Cerebellar nuclear complex (tissue), 1 donor: ENCODE measurements at places on chromosomes 13 and 19.

GRCh38 chr19:47124937-47125668 is 5.5 kb upstream of the SAE1 start:
- DNase-seq = peak; percentile 68

DNA sequence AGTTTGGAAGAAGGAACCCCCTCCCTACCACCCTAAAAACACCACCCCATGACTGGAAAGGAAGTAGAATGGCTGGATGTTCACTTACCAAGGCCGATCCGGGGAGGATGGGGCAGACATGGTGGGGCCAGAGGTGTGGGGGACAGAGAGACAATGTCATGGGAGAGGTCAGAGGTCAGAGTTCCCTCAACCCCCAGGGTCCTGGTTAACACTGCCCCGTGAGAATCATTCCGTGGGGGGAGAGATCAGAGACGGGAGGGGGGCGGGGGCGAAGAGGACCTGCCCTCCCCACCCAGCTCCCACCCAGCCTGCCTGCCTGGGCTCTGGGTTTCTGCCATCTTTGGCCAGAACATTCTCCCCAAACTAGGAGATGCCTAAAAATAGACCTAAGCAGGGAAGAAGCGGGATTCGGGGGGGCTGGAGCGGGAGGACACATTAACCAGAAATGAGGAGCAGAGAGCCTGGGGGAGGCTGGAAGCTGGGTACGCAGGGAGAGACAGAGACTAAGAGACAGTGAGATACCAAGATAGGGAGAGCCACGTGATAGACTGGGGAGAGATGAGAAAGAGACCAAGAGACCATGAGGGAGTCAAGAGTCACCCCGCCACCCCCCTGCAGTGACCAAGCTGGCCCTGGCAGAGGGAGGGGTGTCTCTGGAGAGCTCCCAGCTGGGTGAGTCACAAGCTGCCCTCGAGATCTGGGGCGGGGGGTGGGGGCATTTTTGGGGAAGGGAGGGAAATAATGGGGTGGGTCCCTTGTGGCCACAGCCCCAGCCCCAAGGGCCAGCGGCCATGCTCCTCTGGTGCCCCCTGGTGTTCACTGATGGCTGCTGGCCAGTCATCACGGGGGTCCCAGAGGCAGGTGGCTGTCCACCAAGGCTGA is 6.1 kb upstream of the KANK2 start:
- DNase-seq = no peak

- no peak for DNase-seq
Observed at GRCh38 chr19:33794683-33795369, 1.8 kb upstream of the KCTD15 start.

DNA sequence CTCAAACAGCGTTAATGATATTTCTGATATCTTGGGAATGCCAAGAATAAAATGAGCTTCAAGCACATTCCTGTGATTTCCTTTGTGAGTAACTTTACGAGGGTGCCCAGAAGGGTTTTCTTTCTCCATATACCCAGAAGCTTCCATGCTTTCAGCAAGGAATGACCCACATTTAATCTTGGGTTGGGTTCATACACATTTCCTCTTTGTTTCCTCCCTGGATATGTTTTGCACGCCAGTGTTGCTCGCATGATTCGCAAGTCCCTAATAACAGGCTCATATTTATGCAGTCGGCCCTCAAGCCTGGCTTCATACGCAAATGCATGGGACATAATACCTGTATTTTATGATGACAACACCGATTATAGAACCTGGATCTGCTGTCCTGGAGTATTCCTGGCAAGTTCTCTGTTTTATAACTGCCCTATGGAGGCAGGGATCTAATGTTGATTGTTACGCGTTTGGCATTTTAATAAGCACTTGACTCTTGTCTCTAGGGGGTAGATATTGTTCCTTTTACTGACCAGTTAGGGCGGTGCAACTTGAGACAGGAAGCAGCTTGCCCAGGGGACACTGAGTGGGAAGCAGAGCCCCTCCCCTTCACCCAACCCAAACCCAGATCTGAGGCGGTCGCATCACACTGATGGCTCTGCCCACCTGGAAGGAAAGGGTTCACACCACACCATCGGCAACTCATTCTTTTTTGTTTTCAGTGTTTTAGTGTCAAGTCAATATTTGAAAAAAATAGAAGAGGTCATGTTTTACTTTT is 220.4 kb upstream of the SOX1 start:
- no peak for DNase-seq

- DNase-seq = no peak
Observed at GRCh38 chr19:47099576-47100050, 14.0 kb downstream of the ZC3H4 start.

DNA sequence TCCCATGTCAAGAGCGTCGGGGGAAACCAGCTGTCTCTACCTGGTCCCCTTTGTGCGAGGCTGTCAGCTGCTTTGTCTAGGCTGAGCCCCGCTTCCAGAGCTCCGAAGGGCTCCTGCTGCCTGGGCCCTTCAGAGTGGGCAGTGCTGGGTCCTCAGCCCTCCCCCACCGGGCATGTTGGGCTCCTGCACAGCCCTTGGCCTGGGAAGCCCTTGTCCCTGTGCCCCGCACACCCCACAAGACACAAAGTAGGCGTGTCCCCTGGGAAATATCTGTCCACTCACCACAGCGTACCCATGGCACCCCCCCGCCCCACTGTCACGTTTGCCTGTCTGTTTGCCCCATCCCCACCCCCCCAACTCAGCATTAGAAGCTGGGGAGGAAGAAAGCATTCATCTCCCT is 39.6 kb upstream of the RANBP3 start:
- no peak for DNase-seq

DNA sequence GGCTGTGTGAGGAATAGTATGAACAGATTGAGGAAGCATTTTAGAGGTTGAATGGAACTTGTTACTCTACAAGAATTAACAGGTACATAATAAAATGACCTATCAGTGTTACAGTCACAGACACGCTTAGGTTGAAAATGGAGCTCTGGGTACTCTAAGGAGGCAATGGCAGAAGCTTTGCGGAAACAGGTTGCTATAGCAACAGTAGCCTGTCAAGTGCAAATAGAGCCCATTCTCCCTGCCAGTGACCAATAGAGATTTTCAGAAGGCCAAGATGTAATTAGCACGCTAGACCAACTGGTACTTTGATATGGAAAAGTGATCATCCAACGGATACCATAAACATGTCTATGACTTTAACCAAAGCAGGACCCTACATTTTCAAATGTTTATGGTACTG is 148.5 kb upstream of the FREM2 start:
- DNase-seq = no peak

- no peak for DNase-seq
Observed at GRCh38 chr13:99587021-99587420, 85.7 kb downstream of the TM9SF2 start.

- no peak for DNase-seq
Observed at GRCh38 chr19:21264891-21265290, 64.3 kb downstream of the ZNF708 start.

GRCh38 chr13:23963947-23964346 is 66.6 kb upstream of the C1QTNF9B start:
- DNase-seq = no peak

- no peak for DNase-seq
Observed at GRCh38 chr13:109744512-109745051, 41.8 kb downstream of the IRS2 start.

GRCh38 chr13:109182777-109183465 is 553.5 kb downstream of the MYO16 start:
- DNase-seq = no peak

DNA sequence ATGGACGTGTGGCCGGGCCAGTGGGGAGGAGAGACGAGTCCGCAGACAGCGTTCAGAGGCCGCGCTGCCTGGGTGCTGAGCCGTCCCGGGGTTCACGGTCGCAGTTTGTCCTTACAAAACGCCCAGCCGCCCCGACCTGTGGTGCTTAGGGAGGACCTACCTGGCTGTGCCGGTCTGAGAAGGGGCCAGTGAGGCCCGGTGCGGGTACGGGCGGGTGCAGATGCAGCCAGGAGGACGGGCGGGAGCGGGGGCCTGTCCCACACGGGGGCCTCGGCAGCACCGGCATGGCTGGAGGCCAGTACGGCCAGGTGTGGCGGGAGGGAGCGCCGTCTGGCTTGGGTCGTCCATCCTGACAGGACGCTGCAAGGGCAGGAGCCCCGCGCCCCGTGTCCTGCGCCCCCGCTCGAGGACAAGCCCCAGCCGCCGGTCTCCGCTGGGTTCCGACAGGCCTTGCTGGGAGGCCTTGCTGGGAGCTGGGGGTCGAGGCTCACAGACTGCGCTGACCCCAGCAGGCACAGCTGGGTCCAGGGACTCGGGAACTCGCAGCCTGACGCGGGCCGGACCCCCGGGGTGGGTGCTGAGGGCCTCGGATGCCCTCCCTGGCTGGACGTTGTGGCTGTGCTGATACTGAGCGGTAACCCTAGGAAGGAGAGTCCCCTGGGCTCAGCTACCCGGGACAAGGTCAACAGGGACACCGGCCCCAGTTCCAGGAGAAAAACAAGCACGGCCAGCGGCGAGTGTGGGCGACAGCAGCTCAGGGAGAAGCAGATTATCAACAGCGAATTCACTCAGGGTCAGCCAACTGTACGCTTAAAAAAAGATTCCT is 5.3 kb upstream of the PROZ start:
- no peak for DNase-seq

- no peak for DNase-seq
Observed at GRCh38 chr13:48723168-48723567, 69.4 kb downstream of the CYSLTR2 start.

DNA sequence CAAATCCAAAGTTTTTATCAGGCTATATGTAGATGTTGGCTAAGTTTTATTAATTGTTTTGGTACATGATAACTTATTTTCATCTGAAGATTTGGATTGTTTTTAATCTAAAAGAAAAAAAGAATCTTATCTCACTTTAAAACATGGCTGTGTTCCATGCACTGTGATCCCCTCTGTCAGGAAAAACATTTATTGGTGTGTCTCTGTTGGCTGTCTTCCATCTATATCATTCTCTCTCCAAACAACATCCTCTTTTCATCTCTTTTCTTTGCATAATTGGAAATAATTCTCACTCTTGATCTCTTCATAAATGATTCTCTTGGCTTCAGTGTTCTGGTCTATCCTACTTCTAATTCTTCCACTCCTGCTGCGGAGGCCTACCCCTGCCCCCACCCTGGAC is 4.2 kb downstream of the NALCN start:
- DNase-seq = no peak

DNA sequence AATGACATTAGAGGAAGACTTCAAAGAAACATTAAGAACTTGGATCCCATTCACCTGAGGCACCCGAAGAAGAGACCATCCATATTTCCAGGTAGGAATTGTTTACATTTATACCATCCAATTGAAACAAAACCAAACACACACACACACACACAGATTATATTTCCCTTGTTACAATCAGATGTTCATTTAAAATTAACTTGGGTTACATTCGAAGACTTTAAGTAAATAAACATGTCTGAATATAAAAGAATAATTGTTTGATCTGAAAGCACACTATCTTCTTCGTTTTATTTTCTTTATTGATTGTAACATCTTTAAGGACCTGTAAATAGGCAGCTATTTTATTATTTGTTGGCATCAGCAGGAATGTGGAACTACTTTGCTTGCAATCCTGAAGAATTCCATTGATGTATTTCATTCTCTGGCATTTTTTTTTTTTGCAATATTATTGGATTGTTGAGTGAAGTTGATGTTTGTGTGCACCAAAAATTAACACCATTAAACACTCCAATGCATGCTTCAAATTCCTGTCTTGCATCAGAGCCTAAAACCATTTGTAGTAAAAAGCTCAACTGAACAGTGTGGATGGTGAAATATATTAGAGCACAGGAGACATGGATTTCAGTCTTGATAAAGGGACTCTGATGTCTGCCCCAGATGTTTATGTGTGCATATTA is 85.3 kb upstream of the FRY start:
- no peak for DNase-seq

- no peak for DNase-seq
Observed at GRCh38 chr19:56765137-56765536, 75.4 kb downstream of the PEG3 start.
